KBM-7 (cell line): ENCODE measurements at places on chromosomes 1 and 21.

- DNase-seq: no peak
Observed at GRCh38 chr1:176996456-176997090, 167.9 kb downstream of the ASTN1 start.

GRCh38 chr1:6373961-6374720 is 19.4 kb downstream of the ACOT7 start:
- DNase-seq: no peak

DNA sequence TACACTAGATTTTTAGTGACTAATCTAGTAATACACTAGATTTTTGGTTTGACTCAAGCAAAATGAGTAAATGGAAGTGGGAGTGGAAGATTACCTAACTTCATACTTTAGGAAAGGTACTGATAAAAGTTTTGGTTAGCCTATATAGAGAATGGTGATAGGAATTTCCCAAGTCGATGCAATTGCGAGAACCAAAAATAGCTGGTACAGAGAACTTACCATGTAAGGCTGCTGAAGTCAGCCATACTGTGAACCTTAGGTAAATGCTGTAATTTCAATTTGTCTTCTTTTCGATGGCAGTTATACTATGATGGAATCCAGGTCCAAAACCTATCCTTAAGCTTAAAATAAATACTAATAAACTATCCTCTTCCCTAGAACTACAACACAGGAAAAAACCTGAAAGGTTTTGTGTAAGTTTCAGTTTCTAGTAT is 4.6 kb downstream of the PNRC2 start:
- DNase-seq: no peak

GRCh38 chr1:17214876-17215544 is 10.1 kb downstream of the PADI1 start:
- DNase-seq: no peak

DNA sequence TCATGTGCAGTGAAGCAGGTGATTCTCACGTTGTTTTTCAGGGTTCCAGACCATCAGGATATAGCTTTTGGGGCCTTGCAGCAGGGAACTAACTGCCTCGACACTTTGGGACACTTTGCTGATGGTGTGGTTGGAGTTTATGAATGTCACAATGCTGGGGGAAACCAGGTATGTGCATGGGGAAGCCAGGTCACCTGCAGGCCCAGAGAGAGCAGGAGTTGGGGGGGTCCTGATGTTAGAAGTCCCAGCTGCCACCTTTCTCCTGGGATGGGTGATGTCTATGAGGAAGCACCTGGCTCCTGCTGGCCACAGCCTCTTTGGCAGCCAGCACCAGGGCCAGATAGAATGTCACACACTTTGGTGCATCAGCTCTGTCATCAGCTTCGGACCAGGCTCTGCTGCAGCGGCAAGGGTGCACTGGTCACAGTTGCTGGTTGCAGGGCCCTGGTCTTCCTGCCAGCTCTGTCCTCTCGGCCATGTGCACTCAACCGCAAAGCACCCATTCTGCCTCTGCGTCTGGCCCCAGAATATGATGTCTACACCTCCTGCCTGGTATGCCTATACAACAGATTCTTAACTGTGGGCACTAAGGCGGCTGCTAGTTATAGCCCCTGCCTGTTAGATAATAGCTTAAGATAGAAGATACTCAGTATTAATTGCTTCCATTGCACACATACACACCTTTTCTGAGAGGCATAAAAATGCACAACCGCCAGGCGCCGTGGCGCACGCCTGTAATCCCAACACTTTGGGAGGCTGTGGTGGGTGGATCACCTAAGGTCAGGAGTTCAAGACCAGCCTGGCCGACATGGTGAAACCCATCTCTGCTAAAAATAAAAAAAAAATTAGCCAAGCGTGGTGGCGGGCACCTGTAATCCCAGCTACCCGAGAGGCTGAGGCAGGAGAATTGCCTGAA is 160.7 kb downstream of the PGBD5 start:
- no peak for DNase-seq

GRCh38 chr1:200242110-200243041 is 167.5 kb downstream of the ZNF281 start:
- DNase-seq: no peak

DNA sequence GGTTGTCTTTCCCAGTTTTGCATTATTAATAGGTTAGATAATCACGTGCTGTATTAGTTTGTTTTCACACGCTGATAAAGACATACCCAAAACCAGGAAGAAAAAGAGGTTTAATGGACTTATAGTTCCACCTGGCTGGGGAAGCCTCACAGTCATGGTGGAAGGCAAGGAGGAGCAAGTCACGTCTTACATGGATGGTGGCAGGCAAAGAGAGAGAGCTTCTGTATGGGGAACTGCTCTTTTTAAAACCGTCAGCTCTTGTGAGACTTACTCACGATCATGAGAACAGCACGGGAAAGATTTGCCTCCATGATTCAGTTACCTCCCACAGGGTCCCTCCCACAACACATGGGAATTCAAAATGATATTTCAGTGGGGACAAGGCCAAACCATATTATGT is 2.3 kb upstream of the VCAM1 start:
- DNase-seq: no peak

DNA sequence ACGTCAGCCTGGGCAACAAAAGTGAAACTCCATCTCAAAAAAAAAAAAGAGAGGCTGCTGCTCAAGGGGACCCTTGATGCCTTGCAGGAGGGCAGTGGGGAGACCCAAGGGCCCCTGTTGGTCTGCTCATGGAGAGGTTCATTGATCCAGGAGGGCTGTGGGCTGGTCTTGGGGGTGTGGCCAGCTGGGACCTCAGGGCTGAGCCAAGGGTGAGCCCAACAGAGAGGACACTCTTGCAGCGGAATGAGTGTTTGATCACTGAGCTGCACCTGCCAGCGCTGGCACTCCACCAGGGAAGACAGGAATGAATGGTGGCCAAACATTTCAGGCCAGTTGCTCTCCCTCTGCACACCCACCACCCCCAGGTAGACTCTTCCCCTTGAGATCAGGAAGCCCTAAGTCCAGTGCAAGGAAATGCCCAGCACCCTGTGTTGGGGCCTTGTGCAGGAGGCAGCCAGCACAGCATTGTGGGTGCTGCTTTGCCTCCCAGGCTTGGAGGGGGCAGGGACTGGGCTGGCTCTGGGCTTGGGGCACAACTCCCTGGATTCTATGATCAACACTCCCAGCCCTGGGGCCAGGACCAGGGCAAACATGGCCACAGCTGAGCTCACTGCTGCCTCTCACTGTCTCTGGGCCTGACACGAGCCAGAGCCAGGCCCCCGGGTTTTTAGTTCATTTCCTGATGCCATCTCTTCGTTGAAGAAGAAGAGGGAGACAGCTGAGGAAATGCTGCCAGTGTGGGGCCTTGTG is 50.7 kb downstream of the IRF2BP2 start:
- DNase-seq: no peak

DNA sequence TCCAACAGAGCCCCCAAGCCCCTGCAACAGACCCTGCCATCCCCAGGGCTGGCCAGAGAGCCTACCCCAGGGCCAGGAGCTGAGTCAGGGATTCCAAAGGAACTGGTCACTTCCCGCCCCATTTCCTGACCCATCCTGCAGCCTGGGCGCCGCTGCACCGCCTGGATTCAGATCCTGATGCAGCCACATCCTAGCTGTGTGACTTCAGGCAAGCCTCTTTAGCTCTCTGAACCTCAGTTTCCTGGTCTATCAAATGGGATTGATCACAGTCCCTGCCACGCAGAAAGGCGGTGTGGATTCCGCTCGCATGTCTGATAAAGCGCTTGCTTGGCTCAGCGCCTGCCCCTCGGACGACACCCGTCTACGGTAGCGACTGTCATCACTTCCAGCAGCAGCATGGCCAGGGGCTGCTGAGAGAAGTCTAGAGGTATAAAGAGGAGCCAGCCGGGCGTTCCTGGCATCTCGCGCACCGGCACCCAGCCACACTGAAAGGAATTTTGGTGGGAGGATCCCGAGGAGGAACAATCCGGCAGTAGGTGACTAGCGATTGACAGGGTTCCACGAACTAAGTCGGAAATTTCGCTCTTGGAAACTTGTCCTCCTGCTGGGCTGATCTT is 10.1 kb downstream of the EPHA2 start:
- no peak for DNase-seq

GRCh38 chr1:197083474-197083873 is 16.4 kb upstream of the F13B start:
- DNase-seq: no peak
